ENCODE measurements at places on chromosomes 5 and 9.

- DNase-seq = no peak
Measured at GRCh38 chr5:142506756-142507155, 179.1 kb downstream of the FGF1 start.

DNA sequence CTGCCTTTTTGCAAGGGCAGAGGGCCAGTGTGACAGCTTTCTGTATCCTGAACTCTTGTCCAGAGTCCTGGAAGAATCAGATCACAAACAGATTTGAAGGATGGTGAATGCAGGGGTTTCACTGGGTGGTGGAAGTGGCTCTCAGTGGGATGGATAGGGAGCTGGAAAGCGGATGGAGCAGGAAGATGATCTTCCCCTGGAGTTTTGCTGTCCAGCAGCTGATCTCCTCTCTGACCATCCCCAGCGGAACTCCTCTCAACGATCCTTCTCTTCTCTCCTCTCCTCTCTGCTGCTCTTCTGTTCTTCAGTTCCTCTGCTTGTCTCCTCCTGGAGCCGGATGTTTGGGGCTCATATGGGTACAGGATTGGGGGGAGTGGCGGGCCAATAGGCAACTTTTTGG lies 108.3 kb upstream of the HMHB1 start:
- DNase-seq = no peak

GRCh38 chr9:100724886-100725285 lies 147.0 kb downstream of the CAVIN4 start:
- DNase-seq = no peak

- no peak for DNase-seq
Measured at GRCh38 chr5:91090995-91091394, 292.1 kb downstream of the ARRDC3 start.

GRCh38 chr9:86778761-86779160 lies 168.5 kb downstream of the GAS1 start:
- DNase-seq = no peak

- DNase-seq = no peak
Measured at GRCh38 chr5:154076240-154076922, 37.6 kb downstream of the MFAP3 start.

GRCh38 chr9:131334629-131335367 lies 45.3 kb downstream of the PLPP7 start:
- no peak for DNase-seq

DNA sequence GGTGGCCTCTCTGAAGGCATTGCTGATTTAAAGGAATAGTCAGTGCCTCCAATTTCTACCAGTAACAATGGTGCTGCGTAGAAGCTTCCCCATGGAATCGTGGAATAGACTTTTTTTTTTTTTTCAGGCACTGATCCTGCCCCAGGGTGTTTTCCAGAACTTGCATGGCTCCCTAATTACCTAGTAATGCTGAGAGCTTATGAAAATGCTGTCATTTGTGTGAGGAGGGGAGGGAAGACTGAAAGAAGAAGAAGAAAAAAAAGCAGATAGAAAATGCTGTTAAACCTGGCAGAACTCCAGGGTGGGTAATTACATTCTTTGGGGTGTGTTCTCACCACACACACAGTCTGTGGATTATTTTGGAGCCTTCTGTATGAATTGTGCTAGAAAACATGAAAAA lies 4.8 kb upstream of the GRIA1 start:
- no peak for DNase-seq

DNA sequence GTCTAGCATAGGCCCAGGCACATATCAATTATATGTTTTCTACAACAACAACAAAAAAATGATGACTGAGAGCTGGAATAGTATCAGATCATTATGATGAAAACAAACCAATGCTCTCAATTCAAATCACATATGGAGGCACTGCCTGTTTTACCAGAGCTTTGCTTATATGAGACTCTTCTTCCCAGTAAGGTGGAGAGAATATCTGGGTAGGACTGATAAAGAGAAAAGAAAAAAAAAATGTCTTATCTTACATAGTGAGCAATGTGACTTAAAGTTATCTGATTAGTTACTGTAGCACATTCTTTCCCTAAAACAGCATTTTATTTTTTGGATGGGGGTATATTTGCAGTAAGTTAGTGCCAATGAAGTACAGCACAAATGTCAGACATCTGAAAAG lies 154.8 kb downstream of the RAB3C start:
- no peak for DNase-seq

- no peak for DNase-seq
Measured at GRCh38 chr9:86660146-86660943, 287.0 kb downstream of the GAS1 start.

- no peak for DNase-seq
Measured at GRCh38 chr5:84673785-84674184, 289.1 kb upstream of the EDIL3 start.

GRCh38 chr9:16342246-16343020 lies 528.0 kb downstream of the BNC2 start:
- DNase-seq = no peak

DNA sequence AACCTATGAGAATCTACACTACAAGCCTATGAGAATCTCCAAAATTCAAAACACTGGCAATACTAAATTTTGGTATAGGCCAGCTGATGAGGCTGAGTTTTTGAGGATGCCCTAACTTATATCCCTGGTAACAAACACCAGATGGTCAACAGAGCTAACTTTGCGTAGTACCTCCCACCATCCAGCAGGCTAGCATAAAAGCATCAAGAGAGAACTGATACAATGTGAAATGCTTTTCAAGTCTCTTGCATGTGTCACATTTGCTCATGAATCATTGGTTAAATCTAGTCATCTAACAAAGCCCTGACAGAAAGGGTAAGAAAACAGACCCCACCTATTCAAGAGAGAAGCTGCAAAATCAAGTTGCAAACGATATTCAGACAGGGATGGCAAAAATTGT lies 1609.7 kb upstream of the CDH9 start:
- no peak for DNase-seq

DNA sequence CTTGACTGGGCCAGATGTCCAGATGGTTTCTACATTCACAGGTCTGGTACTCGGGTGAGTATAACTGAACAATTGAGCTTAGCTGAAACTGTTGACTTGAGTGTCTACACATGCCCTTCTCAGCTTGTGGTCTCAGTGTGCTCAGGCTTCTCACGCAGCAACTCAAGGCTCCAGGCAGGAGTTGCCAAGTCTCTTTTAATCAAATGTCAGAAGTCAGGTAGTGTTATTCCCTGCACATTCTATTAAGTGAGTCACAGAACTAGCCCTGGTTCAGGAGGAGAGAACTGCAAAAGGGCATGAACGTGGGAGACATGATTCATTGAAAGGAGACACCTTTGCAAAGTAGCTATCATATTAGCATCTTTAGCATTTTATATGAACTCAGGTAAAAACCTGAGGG lies 199.3 kb upstream of the ACTBL2 start:
- no peak for DNase-seq

DNA sequence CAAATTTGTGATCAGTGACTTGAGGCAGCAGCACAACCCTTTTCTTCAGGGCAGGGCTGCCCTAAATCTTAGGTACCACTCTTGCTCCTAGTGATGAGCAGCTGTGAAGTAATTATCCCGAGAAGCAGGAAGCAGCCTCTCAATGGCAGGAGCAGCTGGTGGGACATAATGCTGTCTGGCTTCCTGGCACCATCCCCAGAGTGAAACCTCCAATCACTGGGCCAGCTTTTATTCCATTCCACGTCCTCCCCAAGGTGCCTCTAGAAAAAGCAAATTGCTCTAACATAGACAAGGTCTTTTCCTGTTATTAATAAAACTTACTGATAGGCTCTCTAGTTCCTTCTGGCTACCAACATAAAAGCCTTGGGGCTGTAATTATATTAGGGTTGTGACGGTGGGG lies 154.0 kb downstream of the FRMD3 start:
- peak; percentile 89 for DNase-seq

DNA sequence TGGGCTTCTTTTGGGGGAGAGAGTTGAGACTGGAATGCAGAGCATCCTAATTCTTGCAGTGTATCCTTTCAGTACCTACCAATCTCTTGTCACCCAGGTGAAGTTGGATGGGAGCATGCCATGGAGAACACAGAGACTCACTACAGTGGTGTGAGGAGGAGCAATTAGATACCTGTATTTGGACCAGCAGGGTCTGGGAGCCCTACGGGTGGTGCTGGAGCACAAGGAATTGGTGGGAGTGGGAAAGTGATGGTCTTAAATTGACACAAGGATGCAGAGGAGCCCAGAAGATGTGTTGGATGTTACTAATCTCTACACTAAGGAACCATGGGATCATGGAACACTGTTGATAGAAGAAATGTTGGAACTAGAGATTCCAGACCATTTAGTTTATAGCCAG lies 212.7 kb downstream of the CHSY3 start:
- DNase-seq = no peak

DNA sequence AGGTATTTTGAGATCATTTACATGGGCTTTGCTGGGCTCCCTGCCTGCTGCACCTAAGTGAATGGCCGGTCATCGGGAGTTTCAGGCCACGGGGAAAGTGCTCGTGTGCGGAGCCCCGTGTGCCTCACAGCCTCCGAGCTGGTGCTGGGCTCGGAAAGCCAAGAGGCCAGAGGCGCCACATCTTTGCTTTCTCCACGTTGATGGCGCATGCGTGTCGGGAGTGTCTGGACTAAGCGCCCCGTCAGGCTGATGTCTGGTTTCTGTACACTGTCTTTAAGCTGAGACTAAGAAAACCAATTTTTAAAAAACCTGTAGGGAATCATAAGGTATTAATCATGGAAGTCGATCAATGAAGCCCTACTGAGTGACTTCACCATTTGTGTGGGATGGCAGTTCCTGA lies 69.1 kb downstream of the OTULIN start:
- no peak for DNase-seq

DNA sequence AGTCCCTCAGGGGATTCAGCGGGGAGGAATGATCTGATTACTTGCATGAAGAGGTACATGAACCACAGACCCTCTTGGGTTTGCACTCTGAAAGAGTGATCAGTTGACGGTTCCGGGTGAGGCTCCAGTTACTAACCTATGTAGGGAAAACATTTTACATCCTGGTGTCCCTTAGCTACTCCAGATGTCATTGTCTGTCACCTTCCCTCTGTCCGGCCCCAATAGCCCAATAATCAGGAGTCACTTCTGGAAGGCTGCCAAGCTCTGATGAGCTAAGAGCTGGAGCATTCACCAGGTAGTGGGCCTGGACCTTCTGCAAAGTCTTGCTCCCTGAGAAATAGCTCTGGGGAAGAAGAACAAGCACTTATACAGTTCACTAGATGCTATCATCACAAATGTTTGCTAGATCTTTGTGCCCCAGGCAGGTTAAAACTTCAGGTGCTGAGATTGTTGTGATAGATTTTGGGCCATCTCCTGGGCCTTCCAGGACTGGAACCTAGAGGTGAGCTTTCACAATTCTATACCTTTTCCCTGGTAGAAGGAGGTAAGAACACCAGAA lies 64.5 kb downstream of the ENTREP1 start:
- DNase-seq = no peak

DNA sequence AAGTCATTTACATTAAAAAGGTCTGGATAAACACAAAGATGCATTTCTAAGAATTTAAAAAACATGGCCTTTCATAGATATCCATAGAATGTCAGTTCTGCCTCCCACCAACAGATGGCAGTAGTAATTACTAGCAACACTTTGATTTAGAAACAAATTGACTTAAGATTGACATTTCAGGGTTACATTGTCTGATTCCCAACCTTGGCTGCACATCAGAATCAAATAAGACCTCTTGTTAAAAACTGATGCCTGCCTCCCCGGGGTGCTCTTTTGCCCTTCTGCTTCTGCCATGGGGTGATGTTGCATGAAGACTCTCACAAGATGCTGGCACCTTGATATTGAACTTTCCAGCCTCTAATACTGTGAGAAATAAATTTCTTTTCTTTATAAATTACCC lies 146.2 kb upstream of the GPR151 start:
- DNase-seq = no peak

GRCh38 chr5:169116961-169117461 lies 183.9 kb downstream of the SLIT3 start:
- no peak for DNase-seq

DNA sequence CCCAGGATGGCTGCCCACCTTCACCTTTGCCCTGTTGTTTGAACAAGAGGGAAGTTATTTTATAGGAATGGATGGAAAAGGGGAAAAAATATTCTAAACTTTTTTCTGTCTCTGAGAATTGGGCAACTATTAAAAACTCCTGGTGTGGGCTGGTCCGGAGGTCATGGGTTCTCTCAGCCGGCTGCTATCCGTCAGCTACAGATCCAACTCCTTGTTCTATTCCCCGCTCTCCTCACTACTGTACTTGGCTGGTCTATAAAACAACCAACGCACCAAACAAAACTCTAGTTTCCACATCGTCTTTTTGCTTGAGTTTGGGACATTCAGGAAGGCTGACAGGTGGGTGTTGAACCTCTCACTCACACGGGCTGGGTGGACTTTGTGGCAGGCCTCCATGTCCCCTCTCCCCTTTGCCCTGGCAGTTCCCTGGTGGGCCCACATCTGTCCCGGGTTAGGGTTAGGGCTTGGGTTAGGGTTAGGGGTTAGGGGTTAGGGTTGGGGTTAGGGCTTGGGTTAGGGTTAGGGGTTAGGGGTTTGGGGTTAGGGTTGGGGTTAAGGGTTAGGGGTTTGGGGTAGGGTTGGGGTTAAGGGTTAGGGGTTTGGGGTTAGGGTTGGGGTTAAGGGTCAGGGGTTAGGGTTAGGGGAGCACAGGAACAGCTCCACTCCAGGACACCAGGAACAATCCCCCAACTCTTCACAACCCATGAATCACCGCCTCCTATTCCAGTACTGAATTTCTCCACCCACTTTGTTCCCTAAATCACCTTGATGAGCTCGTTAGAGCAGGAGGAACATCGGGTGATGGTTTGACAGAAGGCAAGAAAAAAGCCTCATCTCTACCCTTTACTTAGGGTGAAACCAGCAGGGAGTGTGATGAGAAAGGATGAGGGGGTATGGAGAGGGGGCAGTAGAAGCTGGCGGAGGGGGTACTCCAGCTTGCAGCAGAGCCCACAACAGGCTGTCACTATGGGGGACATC lies 302.1 kb upstream of the IRX4 start:
- no peak for DNase-seq

GRCh38 chr5:32030222-32030621 lies 143.9 kb downstream of the GOLPH3 start:
- DNase-seq = no peak

GRCh38 chr5:180234271-180234670 lies 25.3 kb upstream of the RASGEF1C start:
- no peak for DNase-seq
